ENCODE measurements at places on chromosomes 2 and 18. TPM values are rescaled to one million over a fixed set of nuclear protein-coding genes. Genes with fewer than 3 reads are reported as not detected.

DNA sequence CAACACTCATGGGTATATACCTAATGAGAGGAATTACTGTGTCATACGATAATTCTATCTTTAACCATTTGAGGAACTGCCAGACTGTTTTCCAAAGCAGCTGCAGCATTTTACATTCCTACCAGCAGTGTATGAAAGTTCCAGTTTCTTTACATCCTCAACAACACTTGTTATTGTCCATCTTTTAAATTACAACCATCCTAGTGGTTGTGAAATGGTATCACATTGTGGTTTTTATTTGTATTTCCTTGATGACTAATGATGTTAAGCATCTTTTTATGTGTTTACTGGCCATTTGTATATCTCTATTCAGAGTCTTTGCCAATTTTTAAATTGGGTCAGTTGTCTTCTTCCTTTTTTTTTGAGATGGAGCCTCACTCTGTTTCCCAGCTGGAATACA lies 4.0 kb upstream of the CKAP2L start:
- DNase-seq = no peak

- peak; percentile 46 for DNase-seq
Observed at GRCh38 chr2:70124983-70125480, 37.8 kb downstream of the PCBP1 start.

- DNase-seq = no peak
Observed at GRCh38 chr2:41170589-41170988, 718.7 kb upstream of the SLC8A1 start.

DNA sequence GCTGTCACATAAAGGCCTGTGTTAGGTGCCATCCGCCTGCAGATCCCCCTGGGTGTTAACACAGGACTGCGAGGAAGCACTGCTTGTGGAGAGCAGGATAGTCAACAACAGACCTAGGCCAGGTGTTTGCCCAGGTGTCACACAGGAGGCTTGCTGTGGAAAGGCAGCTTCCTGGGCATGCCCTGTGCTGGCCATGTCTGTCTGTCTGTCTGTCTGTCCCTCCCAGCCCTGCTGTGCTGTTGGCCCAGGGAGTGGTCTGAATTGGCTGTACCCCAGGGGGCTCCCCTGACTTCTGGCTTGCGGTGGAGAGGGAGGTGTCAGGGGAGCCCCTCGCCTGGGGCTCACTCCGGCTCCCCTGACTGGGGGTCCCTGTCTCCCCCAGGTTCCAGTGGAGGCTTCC lies 53.2 kb downstream of the SH3BP4 start:
- no peak for DNase-seq

Gene TMEM178A
- 0.36 TPM for total RNA-seq

Gene IL36G
- not detected for total RNA-seq

DNA sequence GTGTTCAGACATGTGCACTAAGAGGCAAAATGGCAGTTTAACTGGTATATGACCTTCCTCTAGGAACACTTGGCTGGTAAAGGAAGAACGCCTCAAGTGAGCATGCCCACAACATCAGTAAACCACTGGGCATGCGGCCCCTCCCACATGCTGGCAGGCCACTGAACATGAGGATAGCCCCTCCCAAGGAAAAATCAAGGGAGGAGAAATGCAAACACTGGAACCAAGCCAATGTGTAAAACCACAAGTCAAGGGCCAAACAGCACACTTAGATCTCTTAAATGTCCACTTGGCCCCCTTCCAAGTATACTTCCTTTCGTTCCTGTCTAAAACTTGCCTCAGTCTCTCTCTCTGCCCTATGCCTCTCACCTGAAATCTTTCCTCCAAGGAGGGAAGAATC lies 980.8 kb downstream of the TSN start:
- DNase-seq = no peak

Gene IL1F10
- not detected for total RNA-seq

- no peak for DNase-seq
Observed at GRCh38 chr2:71965530-71965929, 182.1 kb downstream of the CYP26B1 start.

- no peak for DNase-seq
Observed at GRCh38 chr2:20146401-20146800, 78.5 kb downstream of the SDC1 start.

DNA sequence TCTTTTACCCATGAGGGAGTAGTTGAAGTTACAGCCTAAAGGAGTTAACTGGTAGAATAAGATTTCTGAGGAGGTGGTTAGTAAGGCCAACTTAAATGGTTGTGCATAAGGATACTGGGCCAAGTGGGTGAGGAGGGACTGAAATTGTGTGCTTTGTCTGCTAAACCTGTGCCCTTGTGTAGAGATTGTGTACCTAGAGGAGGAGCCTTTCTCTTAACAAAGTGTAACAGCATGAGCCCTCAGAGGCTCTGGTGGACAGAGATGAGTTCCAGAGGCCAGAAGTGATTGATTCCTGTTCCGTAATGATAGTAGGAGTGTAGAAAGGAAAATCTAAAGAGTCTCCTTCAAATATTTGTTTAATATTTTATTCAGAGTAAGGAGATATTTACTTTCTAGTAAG lies 42.9 kb downstream of the OTX1 start:
- no peak for DNase-seq

Gene COBLL1
- 25.3 TPM for total RNA-seq

GRCh38 chr2:121888189-121888557 lies 132.7 kb downstream of the TSN start:
- no peak for DNase-seq

DNA sequence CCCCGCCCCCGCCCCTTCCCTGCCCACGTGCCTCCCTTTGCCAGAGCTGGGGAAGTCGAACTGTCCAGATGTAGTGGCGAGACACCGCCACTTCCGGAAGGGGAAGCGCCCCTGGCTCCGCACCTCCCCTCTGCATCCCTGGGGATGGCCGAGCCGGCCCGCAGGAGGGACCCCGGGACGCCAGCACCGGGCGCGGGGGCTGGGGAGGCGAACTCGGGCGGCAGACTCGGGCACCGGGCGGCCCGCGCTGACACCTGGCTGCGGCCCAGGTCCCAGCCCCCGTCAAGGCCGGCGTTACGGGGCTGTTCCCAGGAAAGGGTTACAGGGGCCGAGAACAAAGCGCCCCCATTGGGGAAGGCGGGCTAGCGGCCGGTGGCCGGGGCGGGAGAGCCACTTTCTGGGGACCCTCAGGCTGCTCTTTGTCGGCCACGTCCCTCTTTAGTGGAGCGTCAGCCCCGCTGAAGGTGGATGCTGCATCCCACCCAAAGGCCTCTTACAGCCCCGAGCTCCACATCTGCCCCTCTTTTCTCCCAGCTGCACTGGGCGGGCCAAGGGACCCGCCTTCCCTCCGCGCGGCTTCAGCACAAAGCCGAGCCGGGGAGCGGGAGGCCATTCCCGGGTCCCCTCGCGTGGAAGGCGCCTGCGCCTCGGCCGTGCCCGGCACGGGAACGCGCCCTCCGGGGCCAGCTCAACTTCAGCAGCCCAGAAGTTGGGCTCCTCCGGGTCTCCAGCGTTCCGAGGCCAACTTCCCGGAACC lies 1.3 kb downstream of the SDC1 start:
- peak; percentile 49 for DNase-seq

Gene PID1
- 13.0 TPM for total RNA-seq

- DNase-seq = no peak
Observed at GRCh38 chr18:74715865-74716712, 118.4 kb downstream of the ZNF407 start.

- DNase-seq = no peak
Observed at GRCh38 chr2:147976102-147976501, 44.4 kb downstream of the ORC4 start.

Gene CFAP65
- total RNA-seq = not detected

DNA sequence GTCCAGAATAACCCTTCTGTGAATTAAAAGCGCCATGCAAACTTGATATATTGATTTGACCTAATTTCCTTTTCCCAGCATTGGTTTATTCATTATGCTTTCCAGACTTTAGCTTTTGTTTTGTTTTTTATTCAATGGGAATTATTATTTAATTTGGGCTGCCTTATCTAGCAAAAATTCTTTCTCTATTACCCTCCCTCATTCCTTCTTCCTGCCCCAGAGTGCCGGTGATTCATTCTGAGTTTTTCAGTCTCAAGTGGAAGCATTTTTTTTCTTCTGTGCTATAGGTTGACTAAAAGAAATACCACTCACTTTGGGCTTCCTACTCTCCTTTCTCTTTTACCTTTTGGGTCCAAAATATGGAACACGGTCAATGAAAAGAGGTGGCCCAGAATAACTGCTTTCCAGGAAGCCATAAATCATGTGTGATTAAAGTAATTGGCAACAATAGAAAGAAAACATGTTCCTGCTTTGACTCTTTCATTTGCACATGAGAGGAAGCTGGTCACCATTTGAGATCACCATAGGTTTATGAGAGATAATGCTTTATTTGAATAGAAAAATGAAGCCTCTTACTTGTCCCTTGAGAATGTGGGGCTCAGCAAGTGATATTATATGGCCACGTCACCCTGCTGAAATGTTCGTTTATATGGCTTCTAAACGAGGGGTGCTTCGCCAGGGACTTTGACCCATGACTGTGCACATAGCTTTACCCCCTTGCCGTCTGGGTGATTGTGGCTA lies 422.8 kb upstream of the ZEB2 start:
- peak; percentile 79 for DNase-seq

Gene GALNT5
- total RNA-seq = 11.4 TPM

Gene CYRIA
- total RNA-seq = 5.6 TPM

DNA sequence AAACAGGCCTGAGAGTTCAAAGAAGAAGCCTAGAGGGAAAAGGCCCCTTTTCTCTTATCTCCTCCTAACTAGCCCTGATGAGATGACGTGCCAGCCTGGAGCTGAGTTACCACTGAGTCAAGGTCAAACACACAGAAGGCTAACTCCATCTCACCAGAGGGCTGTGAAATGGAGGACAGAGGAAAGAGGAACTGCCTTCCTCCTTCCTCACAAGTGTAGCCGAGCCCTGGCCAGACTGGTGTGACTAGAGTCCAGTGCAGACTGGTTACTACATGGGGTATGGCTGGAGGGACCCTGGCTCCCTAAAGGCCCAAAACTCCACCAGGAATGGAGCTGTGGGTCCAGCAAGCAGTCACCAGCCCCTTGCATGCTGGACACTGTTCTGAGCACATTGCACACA lies 35.7 kb upstream of the GYPC start:
- DNase-seq = no peak

Gene GPBAR1
- not detected for total RNA-seq

- DNase-seq = no peak
Observed at GRCh38 chr18:31821545-31822171, 61.0 kb upstream of the SLC25A52 start.

GRCh38 chr2:231413456-231413855 lies 17.9 kb downstream of the B3GNT7 start:
- no peak for DNase-seq

DNA sequence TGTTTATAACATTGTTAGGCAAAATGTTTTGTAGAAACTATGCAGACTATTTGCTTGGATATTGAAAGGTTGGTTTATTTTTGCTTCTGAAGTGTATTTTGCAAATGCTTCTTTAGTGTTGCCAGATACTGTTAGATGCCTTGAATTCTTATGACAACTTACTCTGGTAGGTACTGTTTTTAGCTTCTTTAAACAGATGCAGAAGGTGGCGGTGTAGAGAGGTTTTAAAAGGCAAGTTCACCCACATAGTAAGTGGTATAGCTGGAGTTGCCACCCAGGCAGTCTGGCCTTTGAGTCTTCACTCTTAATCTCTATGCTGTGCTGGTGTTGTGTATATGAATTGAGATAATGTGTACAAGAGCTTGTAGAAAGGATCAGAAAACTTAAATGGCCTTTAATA lies 3.6 kb downstream of the PCYOX1 start:
- no peak for DNase-seq

- DNase-seq = no peak
Observed at GRCh38 chr18:1846640-1847039, 724.7 kb downstream of the METTL4 start.

GRCh38 chr2:195532255-195532627 lies 124.8 kb upstream of the SLC39A10 start:
- no peak for DNase-seq

- no peak for DNase-seq
Observed at GRCh38 chr2:111667001-111667400, 217.0 kb downstream of the ANAPC1 start.

Gene CAPN13
- total RNA-seq = not detected

DNA sequence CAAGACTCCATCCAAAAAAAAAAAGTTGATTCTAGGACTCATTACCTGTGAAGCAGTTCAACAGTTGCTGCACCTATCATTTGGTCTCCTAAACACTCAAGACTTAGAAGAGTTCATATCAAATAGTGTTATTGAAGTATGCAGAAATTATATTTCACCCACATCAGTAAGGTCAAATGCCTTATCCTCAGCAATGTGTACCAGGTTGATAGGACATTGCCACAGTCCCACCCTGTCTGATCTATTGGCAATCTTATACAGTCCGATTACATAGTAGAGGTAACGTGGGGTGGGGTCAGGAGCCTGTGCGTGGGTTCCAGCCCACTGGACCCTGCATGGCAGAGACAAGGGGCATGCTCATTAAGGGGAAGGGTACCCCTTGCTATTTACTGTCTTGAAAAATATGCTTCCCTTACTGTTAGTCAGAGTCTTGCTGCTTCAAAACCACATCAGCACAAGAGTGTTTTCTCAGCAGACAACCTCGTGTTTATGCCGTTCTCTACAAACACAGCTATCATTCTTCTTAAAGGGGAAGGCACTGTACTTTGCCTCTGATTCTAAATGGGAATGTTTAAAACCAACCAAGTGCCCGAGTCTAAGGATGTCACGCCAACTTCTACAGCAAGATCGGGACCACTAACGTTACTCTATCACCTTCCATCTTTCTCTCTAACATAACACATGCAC lies 115.2 kb downstream of the MTCL1 start:
- no peak for DNase-seq
